Pulmonary artery endothelial cell (primary cell): ENCODE measurements at places on chromosomes 5 and 9.

DNA sequence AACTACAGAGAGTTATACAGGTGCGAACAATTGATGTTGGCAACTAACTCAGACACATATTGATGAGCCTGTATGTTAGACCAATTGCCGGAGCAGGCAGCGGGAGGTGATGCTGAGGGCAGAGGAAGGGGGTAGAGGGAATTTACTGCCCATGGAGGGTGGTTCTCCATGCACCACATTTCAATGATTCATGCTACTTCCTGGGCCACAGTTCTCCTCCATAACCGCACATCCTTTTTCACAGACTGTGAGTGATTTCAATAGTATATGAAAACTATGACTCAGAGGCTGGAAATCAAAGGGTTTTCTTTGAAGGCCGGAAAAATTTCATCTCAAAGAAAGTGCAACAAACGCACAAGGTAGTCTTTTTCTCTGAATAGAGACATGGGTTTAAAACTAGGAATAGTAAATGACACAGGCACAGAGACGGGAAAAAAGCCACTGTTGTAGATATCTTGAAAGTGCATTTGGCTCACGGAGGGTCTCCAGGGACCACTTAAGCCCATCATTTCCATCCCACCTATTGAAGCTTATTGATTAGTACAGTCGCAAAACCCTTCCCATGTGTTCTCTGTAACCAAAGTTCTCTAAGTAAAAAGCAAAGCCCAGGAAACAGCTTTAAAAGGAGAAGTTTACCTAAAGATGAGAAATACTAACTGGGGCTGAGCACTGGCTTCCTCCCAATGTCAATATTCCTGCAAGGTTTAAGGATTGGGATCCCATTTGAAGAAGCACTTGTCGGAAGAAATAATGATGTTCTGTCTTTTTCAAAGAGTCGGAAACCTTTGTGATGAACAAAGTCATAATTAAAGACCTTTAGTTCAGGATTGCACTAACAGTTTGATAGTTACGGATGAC is 28.0 kb upstream of the ADAM19 start:
- DNase-seq: no peak

- DNase-seq: no peak
Measured at GRCh38 chr9:98410185-98410697, 154.8 kb upstream of the TBC1D2 start.

GRCh38 chr5:12322042-12322441 is 417.8 kb upstream of the CTNND2 start:
- DNase-seq: no peak

DNA sequence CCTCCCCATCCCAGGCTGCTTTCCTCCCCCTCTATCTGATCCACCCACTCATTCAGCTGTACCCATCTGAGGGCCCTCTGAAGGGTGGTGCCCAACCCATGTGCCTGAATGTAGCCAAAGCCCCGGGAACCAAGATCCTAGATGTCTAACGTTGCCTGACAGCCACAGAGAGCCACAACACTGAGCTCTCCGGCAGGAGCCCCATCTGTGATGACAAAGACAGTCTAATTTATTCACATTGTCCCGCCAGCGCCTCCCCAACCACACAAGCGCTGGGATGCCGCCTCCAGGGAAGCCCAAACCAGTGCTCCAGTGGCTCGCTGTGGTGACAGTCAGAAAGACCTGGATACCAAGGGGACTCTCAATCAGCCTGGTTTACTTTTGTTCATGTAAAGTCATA is 8.4 kb downstream of the IGFBPL1 start:
- DNase-seq: no peak

DNA sequence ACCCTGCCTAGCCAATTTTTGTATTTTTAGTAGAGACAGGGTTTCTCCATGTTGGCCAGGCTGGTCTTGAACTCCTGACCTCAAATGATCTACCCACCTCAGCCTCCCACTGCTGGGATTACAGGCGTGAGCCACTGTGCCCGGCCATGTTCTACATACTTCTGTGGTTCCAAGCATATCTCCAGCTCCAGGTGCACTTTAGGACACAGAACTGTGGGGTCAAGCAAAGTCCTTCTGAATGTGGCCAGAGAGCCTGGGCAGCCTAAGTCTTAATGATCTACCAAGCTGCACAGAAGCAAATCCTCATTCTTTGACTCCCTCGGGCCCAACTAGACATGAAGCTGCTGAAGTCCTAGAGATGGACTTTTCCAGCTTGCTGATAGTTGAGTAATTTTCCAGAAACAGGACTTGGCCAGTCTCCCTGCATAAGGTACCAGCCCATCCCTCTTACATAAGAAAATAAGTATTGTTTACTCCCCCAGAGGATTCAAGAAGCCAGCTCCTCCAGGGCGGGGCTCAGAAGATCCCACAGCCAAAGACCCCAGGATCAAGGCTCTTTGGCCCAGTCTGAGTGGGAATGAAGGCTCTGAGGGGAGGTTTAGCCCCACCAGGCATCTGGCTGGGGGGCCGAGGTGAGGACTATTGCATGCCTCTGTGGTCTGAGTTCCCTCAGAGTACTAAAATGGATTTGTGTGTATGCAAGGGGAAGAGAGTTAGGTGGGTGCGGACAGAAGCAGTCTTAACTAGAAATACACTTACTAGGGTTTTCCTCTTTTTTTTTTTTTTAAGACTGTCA is 8.7 kb downstream of the CLTB start:
- DNase-seq: no peak

- no peak for DNase-seq
Measured at GRCh38 chr5:634191-634590, 22.1 kb downstream of the CEP72 start.

- DNase-seq: no peak
Measured at GRCh38 chr5:132389051-132389331, 19.5 kb downstream of the SLC22A5 start.

DNA sequence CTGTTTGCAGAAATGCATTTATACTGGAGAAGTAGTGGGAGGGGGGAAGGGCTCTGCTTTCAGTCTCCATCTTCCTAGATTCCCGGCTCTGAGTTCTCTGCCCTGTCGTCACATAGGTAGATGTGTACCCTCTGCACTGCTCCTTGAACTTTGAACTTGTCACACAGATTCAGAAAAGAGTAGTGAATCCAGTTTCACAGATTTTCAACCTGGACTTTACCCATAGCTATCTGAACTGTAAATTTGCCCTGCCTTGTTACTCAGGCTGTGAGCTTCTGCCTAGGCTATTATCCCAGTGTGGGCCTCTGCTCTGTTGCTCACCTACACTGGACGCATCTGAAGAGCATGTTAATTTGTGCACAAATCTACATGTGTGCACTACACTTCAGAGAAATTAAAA is 12.8 kb upstream of the C9orf152 start:
- no peak for DNase-seq

GRCh38 chr5:31397926-31398557 is 133.9 kb downstream of the DROSHA start:
- DNase-seq: no peak

- DNase-seq: no peak
Measured at GRCh38 chr5:179773686-179774040, 20.1 kb upstream of the LTC4S start.

GRCh38 chr5:109743770-109744212 is 54.1 kb downstream of the MAN2A1 start:
- peak; percentile 10 for DNase-seq

DNA sequence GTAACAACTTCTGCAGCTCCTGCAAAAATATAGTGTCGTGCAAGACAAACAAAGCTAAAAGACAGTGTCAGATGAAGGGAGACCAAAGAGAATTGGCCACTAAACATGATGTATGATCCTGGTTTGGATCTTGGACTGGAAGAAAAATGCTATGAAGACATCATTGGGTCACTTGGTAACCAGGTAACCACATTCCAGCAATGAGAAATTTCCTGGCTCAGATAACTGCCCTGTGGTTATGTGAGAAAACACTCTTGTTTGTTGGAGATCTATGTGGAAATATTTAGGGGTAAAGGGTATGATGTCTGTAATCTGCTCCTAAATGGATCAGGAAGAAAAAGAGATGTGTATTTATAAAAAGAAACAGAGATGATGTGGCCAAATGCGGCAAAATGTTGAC is 45.5 kb upstream of the ANKRD33B start:
- DNase-seq: no peak

GRCh38 chr9:121316378-121316777 is 48.4 kb downstream of the GSN start:
- no peak for DNase-seq

GRCh38 chr5:59525311-59525710 is 368.2 kb downstream of the PDE4D start:
- DNase-seq: no peak

- DNase-seq: no peak
Measured at GRCh38 chr5:33074548-33074947, 363.4 kb downstream of the NPR3 start.

DNA sequence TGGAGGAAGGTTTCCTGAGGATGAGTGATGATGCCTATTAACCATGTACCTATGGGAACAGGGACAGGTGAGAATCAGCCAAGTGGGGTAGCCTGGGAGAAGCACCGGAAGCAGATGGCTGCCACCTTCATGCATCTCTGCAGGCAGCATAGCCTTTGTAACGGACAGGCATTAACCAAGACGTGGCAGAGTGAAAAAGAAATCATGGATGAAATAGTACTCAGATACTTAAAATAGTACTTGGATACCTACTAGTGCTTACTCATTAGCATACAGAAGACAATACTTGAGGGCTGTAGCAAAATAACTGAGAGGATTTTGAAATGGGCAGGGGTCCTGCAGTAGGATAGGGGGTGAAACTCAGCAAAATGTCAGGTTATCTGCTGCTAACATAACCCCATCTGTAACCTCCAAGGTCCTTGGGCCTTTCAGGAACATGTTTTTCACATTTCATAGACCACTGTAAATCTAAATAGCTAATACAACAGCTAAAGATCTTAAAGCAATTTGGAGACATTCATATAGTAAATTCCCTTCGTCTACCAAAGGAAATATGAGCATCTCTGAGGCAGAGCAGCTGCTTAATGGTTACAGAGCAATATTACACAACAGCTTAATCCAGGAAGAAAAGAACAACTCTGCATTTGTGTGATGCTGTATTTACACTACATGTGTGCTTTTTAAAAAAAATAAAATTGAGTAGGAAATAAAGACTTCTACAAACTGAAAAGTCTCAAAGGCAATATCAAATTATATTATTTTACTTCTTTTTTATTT is 154.3 kb downstream of the NFIB start:
- no peak for DNase-seq

DNA sequence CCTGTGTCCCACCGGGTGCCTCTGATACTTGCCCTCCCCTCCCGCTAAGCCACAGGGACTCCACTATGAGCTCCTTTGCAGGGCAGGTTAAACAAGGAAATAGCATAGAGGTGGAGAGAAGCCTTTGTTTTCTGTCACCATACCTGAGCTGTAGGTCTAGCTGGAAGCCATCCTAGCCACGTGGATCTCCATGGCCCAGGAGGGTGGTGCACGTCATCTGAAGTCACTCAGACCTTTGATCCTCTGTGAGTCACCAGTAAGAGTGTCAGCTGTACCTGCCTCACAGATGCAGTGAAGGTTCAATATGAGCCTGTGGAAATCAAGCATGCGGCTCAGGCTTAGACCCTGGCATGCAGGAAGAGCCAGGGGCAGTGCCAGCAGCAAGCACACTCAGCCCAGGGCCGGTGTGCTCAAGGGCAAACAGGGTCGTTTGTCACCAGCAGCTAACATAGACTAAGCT is 55.1 kb downstream of the ASS1 start:
- no peak for DNase-seq

- no peak for DNase-seq
Measured at GRCh38 chr9:110049699-110050450, 158.1 kb downstream of the C9orf152 start.

DNA sequence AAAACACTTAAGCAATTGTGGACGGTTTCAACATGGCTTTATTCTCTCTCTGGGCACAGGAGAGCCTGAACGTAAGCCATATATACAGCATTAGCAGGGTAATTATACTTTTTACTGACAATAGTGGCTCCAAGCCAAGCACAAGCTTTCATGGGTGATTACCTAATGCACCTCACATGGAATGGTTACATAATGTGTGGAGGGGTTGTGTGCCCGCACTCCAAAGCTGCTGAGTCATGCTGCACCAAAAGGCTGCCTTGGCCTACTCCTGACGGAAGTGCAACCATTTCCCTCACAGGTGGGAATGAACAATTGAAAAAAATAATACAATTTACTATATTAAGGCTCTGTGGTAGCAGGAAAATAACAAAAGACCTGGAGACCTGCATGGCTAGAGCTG is 86.5 kb upstream of the ATP10B start:
- no peak for DNase-seq

GRCh38 chr5:171872666-171873065 is 87.0 kb downstream of the SMIM23 start:
- no peak for DNase-seq

DNA sequence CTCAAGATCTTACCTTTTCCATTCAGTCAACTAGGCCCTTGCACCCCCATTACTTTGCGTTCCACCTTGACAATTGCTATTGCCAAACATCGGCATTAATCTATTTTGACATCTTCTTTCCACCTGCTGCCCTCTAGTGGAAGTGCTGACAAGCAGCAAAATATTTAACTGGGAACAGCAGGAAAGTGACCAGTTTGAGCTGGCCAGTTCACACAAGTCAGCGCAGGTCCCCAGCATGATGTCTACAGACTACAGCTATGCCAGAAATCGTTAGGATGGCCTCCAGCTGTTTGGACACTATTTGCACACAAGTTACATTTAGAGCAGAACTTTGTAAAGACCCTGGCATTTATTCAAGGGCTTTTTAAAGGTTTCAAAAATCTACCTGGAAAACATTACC is 160.1 kb downstream of the GHR start:
- DNase-seq: peak; percentile 13

GRCh38 chr5:94901191-94901979 is 282.9 kb downstream of the SLF1 start:
- no peak for DNase-seq

DNA sequence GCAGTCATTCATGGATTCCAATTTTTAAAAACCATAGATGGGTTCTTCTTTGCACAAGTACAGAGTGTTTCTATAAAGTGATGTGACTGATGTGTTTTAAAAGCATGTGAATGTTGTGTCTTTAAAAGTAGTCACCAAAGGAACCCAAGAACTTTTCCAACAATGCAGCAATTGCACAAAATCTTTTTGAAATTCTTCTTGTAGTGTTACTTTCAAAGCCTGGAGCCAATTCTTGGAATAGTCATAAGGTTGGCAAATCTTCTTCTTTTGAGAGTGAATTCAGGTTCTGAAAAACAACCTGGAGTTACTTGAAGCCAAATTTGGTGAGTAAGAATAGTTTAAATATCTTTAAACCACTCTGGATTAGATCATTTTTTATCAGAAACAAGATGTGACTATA is 10.5 kb downstream of the GRAMD2B start:
- no peak for DNase-seq
